T-helper 2 cell (primary cell): ENCODE measurements at places on chromosomes 3 and 15.

GRCh38 chr15:59420986-59421618 lies 16.9 kb upstream of the FAM81A start:
- DNase-seq: no peak

- DNase-seq: no peak
These were observed 339.0 kb upstream of the NR2E3 start for GRCh38 chr15:71471347-71471746.

GRCh38 chr3:158830391-158830790 lies 28.5 kb downstream of the MFSD1 start:
- no peak for DNase-seq

GRCh38 chr3:76024640-76025039 lies 239.3 kb upstream of the ZNF717 start:
- no peak for DNase-seq

DNA sequence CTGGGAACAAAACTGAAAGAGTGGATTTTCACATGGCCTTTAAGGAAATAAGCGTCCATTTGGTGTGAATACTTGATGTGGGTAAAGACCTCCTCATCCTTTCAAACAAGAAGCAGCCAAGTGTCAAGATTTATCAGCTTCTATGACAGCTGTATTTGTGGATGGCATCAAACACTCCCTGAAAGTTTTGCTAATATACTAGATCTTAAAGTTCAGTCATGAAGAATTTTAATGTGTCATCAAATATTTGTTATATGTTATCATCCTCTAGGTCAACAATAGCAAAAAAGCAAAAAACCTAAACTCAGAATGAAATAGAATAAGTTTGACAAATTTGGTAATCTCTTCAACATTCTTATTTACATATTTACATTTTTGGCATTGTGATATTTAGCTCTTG lies 29.1 kb upstream of the LYSMD4 start:
- no peak for DNase-seq

- DNase-seq: no peak
These were observed 255.7 kb upstream of the TBL1XR1 start for GRCh38 chr3:177452831-177453450.

GRCh38 chr3:46372492-46373359 lies 2.0 kb downstream of the CCR5 start:
- no peak for DNase-seq

- no peak for DNase-seq
These were observed 10.9 kb downstream of the RTP1 start for GRCh38 chr3:187208159-187208558.

DNA sequence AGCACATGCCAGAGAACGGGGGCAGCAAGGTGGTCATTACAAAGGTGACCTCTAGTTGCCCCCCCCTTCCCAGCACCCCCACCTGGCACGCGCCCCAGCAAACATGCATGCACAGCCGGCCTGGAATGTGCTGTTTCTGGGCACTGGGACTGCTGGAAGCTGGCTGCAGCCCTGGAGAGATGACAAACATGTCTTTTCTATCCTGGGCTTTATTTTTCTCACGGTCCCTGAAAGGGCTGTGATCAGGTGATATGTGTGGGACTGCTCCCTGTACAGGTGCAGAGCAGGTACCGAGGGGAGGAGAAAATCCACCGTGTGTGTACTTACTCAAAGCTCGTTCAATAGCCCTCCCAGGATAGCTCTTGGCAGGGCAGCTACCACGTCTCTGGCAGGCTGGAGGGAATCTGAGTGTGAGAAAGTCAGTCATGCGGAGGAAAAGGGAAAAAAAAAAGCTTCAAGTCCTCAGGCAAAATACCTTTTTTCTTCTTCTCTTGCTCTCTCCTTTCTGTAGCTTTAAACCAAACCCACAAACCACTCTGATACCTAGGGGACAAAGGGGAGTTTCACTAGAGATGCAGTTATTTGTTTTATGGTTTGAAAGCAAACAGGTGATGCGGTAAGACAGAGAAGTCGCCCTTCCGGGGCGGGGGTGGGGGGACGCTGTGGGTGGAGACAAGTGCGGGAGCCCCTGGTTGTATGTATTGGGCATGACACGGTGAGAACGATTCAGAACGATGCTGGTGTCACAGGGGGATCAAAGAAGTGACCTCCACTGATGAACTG lies 5.0 kb upstream of the HES1 start:
- no peak for DNase-seq
